ENCODE measurements at places on chromosomes 5 and 9. TPM values are rescaled to one million over a fixed set of nuclear protein-coding genes. Genes with fewer than 3 reads are reported as not detected.

DIPK1B gene
- polyA plus RNA-seq, result 6.7 TPM

CBY3 gene
- not detected for polyA plus RNA-seq

DNA sequence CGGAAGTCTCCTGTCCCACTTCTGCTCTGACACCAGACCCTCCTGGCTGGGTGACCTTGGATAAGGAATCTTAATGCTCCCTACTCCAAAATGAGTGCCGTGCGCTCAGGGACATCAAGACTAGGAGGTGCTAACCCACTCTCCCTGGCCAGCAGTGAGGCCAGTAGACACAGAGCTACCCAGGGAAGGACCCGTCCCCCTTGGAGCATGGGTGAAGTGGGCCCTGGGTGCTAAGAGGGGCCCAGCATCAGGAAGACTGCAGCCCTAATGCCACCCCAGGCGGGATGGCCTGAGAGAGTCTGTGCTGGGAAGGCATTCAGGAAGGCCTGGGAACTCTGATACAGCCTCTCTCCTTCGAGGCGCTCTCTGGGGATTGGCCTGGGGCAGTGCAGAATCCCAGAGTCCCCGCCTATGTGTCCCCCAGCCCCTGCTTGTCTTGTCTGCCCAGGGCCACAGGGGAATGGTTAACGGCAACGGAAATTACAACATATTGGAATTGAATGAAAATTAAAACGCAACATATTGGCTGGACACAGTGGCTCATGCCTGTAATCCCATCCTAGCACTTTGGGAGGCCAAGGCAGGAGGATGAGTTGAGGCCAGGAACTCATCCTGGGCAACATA is 29.7 kb upstream of the RNU6ATAC start:
- no peak for DNase-seq

- DNase-seq, result no peak
Observed at GRCh38 chr9:115211413-115212124, 93.6 kb upstream of the TNC start.

DNA sequence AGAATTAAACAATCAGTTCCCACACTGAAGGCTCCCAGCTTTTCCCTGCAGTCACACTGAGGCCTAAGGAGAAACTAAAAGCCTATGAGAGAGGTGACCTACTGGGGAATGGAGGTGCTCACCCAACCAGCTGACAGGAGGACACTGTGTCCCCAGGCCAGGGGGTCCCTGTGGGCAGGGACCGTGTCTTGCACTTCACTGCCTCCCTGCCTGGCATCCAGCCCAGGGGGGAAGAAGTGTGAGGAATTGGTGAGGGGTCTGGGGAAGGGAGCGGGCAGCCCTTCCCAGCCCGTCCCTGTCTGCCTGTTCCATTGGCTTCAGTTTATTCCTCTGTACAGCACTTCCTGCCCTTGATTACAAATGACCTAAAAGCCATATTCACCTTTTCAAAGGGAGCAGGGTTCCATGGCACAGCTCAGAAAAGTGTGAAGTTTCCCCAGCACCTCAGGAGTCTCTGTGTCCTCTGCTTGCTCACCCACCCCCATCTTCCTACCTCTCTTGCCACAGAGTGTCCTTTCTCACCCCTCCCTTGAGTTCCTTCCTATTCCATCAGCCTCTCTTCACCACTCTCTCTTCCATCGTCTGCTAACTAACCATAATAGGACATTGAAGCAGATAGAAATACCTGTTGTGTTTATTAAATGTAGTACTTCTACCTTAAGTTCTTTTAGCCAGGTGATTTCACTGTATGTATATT is 12.9 kb downstream of the OTULINL start:
- DNase-seq, result no peak

All from A549 (cell line).